Activated CD4-positive, alpha-beta T cell treated with anti-CD3 and anti-CD28 coated beads, Interleukin-2, amount 10 ng/mL, durations not matched to agents 24 days and 14 days (primary cell): ENCODE measurements at places on chromosomes 4 and X. TPM values are rescaled to one million over a fixed set of nuclear protein-coding genes. Genes with fewer than 3 reads are reported as not detected.

CETN2 gene
- 11.3 and 12.4 TPM in 2 replicates for total RNA-seq

MAGEA6 gene
- not detected in 2 replicates for total RNA-seq

CMC4 gene
- 2.5 and 3.6 TPM in 2 replicates for total RNA-seq

F8A1 gene
- 23.2 and 25.0 TPM in 2 replicates for total RNA-seq

PAPSS1 gene
- 31.1 and 31.2 TPM in 2 replicates for total RNA-seq

CYSLTR1 gene
- 16.1 and 17.2 TPM in 2 replicates for total RNA-seq
